ENCODE measurements at places on chromosomes 1 and 21.

- no peak for DNase-seq
Measured at GRCh38 chr1:27936370-27936769, 1.6 kb downstream of the SMPDL3B start.

DNA sequence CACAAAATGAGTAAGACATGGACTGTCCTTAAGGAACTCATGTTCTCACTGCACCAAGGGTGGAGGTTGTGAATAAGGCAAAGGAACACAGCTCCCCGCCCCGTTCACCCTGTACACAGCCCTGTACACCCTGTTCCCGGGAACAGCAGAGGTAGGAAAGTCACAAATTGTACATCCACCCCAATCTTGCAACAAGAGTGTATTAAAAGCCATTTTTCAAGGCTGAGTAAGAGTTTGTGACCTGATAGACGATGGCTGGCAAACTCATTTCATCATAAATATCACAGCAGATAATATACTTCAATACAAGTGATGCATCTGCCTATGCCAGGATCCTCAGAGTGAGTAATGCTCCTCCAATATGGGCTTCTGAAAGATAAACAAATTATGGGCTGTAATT is 52.5 kb upstream of the CAMK1G start:
- DNase-seq = no peak

GRCh38 chr1:246569248-246570238 is 3.3 kb downstream of the CNST start:
- no peak for DNase-seq

GRCh38 chr1:78490861-78491450 is at the start of gene PTGFR:
Gene PTGFR, plus strand, starts transcription at chr1:78490974. Its CDS starts 1,770 bp downstream, at chr1:78492744.
- DNase-seq = no peak

DNA sequence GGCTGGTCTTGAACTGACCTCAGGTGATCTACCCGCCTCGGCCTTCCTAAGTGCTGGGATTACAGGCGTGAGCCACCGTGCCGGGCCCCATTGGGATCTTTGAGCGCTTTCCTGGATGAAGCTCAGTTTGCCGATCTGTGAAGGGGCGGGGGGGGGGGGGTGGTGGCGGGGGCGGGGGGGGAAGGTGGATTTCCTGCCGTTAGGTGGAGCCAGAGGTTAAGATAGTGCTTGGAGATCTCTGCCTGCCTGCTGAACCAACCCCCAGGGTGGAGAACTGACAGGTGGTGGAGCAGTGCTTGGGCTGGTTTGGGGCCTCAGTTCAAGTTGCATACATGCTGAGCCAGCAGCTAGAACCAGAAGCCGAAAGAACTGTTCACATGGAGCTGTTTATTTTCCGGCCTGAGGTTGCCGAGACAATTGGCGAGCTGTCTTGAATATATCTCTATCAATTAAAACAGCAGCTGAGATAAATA is 1.7 kb downstream of the TMCC2 start:
- DNase-seq = no peak

DNA sequence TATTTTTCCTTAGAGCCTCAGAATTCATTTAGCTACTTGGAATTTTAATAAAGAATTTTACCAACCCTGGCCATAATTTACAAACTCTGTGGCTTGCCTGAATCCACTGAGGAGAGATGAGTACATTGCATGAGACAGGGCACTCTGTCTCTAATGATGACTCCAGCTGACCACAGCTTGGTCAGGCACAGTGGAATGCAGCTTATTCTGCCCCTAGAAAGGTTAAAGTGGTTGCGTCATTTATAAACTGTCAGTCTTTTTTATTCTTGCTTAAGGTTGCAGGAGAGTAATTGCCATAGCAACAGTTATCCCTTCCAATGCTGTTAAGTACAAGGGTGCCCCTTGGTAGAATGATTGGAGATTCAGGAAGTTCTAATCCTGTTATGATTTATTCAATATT is 28.3 kb downstream of the PDE4B start:
- DNase-seq = no peak

DNA sequence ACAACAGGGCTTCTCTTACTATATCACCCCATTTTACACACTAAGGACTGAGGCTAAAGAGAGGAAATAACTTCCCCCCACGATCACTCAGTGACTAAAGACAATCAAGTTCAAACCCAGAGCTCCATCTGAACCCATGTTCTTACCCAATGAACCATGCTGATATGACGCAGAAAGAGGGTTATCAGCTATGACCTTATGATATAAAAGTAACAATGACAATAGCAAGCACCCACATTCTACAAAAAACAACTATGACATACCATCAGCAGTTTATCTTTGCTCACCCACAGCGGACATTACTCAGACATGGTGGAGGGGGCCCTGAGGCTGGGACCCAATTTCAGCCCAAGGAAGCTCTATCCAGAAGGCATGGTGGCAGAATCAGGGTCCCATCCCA is 75.7 kb downstream of the PTPN14 start:
- no peak for DNase-seq

GRCh38 chr1:201891451-201892045 is 2.9 kb downstream of the SHISA4 start:
- DNase-seq = no peak

DNA sequence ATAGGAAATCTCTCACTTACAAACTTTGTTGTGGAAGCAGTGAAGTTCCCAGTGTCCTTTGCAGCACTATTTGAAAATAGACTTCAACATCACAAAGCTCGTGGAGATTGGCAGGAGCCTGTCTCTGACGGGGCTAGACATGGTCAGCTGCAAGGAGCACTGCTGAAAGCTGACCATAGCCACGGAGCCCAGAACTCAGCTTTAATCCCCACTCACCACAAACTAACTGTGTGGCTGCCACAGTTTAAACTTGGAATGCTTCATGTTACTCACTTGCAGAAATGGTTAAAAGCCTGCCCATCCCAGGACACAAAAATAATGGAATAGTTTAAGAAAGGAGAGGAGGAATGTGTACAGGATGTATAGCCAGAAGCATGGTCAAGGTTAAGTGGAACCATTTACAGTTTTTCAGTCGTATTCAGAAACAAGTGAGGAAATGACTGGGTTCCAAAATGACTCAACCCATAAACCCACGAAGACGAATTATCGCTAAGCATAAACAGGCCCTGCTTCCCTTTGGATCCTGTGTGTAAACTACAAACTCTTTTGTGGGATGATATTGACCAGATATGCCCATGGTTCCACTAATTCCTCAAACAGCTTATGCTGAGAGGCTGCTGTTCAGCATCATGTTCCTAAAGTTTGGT is 18.2 kb downstream of the DNALI1 start:
- no peak for DNase-seq

GRCh38 chr1:217482356-217483102 is 148.4 kb downstream of the GPATCH2 start:
- no peak for DNase-seq

Measured in cortex of kidney (tissue), 1 donor.